Brain pericyte (primary cell): ENCODE measurements at places on chromosomes 4 and X.

DNA sequence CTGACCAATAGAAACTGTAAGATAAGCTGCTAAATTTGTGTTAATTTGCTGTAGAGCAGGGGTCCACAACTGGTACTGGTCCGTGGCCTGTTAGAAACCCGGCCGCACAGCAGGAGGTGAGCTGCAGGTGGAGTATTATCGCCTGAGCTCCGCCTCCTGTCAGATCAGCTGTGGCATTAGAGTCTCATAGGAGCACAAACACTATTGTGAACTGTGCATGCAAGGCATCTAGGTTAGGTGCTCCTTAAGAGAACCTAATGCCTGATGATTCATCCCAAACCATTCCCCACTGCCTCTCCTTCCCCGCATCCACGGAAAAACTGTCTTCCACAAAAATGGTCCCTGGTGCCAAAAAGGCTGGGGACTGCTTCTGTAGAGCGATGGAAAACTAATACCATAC is 19.7 kb downstream of the FBXW7 start:
- no peak for DNase-seq

- DNase-seq, result no peak
These were observed 70.5 kb upstream of the IRF2 start for GRCh38 chr4:184544788-184545409.

DNA sequence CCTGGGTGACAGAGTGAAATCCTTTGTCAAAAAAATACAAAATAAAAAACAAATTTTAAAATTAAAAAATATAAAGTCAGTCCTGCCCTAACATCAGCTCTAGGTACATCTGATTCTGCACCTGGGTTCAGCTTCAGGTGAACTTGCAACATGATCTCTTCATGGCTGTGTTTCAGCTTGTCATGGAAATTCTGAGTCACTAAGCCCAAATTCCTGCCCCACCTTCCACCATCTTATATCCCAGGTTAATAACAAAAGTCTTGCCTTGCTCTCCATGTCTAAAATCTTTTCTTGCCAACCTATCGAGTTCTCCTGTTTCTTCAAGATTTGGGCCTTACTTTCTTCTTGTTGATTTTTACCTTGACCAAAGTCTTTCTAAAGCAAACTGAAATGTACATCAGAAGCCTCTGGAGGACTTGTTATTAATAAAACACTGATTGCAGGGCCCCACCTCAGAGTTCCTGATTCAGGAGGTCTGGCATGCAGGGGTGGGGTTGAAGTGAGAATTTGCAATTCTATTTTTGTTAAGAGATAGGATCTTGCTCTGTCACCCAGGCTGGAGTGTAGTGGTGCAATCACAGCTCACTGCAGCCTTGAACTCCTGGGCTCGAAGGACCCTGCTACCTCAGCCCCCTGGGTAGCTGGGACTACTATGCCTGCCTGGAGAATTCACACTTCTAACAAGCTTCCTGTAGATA is 125.8 kb upstream of the VCX3A start:
- no peak for DNase-seq

- no peak for DNase-seq
These were observed 2.5 kb downstream of the CXorf38 start for GRCh38 chrX:40644821-40645358.

DNA sequence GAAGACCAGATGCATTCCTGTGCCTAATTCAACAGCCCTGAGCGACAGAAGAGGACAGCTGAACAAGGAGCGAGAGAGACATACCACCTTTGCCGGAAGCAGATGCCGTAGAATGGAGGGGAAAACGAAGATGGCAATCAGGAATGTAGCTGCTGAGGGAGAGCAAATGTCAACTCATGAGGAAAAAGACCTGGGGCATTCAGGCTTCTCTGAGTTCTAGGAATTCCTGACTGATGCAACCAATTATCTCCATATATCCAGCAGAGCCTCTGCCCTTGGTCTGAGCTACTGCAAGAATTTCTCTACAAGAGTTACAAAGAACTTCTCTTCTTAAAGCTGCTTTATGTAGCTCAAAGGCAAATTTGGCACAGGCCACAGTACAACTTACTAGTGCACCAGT is 40.5 kb upstream of the INPP4B start:
- no peak for DNase-seq

DNA sequence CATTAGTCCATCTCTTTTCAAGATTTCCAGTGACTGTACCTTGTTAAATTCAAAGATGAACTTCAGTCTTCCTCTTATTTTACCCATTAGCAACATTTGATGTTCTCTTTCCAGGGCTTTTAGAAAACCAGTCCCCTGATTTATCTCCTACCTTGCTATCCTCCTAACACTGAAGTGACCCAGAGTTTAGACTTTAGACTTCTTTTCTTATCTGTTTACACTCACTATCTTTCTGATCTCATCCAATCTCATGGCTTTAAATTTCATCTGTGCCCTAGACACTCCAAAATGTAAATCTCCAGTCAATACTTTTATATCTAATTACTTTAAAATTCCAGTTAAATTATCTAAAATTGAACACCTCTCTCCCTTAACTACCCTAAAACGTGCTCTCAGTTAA is 13.5 kb upstream of the CXXC4 start:
- DNase-seq, result no peak

GRCh38 chr4:169267070-169267469 is 3.7 kb downstream of the SH3RF1 start:
- DNase-seq, result no peak

- DNase-seq, result no peak
These were observed 190.7 kb upstream of the FAM241A start for GRCh38 chr4:111954550-111954949.

DNA sequence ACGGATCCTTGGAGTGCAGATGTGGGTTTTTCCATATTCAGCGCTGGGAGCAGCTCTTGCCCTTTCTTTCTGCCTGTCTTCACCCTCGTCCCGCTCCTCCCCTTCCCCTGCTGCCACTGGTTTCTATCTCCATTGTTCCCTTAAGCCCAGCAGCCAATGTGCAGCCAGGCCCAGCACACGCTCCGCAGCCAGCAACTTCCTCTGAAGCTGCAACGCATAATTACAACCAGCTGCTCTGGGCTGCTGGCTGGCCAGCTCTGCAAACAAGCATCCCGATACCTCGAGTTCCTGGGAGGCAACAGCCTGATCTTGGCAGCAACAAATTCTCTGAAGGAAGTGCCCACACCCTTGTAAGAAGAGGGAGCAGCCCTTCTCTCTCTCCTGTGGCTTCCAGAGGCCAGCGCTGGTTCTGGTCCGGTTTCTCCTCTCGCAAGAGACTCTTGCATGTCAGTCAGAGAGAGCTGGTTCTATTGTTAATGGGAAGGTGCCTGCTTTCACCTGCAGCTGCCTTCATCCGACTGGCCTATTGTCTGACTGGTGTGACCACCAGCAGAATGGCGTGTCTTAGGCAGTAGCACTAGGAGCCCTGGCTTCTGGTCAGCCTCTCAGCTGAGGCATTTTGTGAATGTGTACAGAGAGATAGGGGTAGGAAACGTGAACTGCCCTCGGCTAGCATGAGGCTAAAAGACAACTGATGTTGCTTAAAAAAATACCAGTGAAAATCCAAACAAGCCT is 83.8 kb upstream of the MAML3 start:
- DNase-seq, result peak; percentile 87

GRCh38 chr4:120109406-120109805 is 42.8 kb upstream of the MAD2L1 start:
- no peak for DNase-seq

- no peak for DNase-seq
These were observed 1159.5 kb downstream of the ADGRL3 start for GRCh38 chr4:62359441-62360155.

- peak; percentile 43 for DNase-seq
These were observed 45.1 kb upstream of the SLC4A4 start for GRCh38 chr4:71293705-71294104.

GRCh38 chrX:16368696-16369095 is 201.4 kb downstream of the MAGEB17 start:
- DNase-seq, result no peak

DNA sequence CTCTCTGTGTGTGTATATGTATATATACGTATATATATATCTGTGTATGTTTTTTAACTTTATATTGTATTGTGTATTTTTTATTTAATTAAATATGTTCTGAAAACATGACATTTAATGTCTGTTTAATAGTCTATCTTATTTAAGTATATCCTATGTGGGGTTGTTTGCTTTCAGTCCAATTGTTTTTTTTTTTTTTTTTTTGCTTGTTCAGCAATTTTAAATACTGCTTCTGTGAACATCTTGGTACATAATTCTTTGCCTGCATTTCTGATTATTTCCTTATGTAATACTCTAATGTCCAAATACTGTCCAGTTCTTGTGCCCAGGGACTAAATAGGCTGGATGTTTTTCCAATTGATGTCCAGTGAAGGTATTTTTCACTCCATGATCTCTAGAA is 45.1 kb upstream of the MAD2L1 start:
- no peak for DNase-seq

DNA sequence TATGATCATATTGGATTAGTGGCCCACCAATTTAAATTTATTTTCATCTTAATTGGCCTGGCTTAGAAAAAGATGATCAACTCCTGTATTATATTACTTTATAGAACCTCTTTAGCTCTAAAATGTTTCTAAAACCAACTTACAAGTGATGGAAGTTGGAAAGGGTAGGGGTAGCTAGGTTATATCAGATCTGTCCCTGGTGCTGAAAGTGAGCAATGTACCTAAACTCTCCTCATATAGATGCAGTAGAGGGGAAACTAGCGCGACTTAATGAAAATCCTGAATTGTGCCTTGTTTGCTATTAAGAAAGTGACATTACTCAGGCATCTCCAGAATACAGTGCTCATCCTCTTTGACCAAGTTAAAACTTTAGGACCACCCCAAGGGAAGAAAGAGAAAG is 7.5 kb upstream of the PTCHD1 start:
- no peak for DNase-seq

DNA sequence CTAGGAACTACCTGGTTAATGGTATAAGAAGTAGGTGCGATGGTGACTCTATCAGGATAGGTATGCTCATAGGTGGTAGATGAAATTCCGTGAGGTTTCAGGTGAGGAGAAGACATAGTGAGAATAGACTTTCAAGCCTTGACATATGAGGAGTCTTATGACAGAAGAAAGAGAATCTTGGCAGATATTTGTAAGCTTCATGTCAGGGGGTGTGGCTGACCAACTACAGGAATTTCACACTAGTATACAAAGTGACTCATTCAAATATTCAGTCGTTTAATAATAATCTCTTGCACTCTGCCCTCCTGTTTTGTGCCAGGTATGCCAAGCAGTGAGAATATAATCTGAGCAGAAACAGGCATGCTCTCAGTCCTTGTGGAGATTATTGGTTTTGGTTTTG is 22.8 kb downstream of the PACRGL start:
- no peak for DNase-seq

- DNase-seq, result no peak
These were observed 325.2 kb downstream of the CAMK2D start for GRCh38 chr4:113436360-113436759.

DNA sequence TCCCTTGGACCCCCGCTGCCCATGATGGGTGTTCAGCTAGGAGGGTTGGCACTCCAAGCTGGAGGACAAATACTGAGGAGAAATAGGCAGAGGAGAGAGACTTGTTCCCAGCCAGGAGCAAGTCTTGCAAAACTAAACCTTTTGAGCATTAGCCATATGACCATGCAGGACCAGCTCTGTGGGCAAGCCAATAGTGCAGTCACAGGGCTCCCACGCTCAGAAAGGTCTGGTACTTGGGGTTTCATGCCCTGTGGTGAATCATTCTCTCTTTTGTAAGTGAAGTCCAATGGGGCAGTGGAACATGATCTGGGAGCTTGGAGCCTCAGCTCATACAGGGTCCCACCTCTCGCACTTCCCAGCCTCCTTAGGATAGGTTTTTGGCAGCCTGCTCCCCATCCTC is 300.9 kb downstream of the BCOR start:
- DNase-seq, result no peak

DNA sequence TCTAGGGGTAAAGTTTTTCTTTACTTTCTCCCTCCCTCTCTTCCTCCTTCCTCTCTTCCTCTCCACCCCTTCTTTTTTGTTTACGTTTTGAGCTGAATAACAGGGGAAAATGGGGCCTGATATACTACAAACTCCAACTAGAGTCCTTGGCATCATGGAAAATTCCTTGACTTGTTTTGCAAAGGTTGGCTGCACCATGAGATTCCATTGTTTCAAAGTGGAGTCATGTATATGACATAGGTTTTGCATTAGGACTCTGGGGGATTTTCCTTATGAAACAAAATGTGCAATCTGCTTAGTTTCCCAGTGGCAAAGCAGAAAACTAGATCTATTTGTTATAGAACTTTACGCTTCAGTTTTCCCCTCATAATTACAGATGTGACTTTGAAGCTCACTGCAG is 233.5 kb upstream of the PGRMC2 start:
- DNase-seq, result no peak

DNA sequence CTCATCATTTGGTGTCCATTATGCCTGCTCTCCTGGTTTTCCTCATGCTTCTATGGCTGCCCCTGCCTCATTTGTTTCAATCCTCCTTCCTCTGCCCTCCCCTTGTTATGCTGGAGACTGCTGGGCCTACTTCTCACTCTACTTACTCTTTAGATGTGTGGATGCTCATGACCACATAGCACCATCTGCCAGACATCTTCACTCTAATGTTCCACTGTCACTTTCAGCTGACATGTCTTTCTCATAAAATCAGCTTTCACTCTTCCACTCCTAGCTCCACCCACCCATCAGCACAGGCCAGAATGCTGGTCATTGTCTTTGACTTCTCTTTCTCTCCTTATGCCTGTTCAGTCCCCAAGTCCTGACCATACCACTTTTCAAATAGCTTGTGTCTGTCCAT is 86.8 kb downstream of the REPS2 start:
- DNase-seq, result no peak

- DNase-seq, result no peak
These were observed 287.2 kb downstream of the INPP4B start for GRCh38 chr4:142558851-142559250.

GRCh38 chrX:78532363-78532762 is 126.8 kb downstream of the RTL3 start:
- no peak for DNase-seq

DNA sequence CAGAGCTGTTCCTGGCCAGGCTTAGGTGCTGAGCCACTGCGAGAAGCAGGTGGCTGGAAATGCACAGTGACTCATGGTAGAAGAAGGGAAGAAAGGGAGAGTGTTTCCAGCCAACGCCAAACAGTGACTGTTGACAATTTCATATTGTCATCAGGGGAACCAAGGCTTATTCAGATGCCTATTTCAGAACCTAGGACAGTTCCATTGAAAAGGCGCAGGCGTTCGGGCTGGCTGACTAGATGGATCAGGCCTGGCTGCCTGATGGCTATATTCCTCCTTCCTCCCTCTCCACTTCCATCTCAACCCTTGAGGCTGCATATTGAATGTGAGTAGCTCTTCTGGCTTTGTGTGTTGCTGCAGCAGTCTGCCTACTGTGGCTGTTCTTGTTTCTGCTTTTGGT is 73.0 kb upstream of the FRMPD4 start:
- DNase-seq, result no peak

- DNase-seq, result no peak
These were observed 199.3 kb upstream of the WDFY3 start for GRCh38 chr4:85165808-85166207.
